Stimulated activated CD4-positive, alpha-beta T cell treated with anti-CD3 and anti-CD28 coated beads, Interleukin-1b, Interleukin-23, amount 100 ng/mL, for 1 hour (primary cell): ENCODE measurements at places on chromosomes 1 and 21.

DNA sequence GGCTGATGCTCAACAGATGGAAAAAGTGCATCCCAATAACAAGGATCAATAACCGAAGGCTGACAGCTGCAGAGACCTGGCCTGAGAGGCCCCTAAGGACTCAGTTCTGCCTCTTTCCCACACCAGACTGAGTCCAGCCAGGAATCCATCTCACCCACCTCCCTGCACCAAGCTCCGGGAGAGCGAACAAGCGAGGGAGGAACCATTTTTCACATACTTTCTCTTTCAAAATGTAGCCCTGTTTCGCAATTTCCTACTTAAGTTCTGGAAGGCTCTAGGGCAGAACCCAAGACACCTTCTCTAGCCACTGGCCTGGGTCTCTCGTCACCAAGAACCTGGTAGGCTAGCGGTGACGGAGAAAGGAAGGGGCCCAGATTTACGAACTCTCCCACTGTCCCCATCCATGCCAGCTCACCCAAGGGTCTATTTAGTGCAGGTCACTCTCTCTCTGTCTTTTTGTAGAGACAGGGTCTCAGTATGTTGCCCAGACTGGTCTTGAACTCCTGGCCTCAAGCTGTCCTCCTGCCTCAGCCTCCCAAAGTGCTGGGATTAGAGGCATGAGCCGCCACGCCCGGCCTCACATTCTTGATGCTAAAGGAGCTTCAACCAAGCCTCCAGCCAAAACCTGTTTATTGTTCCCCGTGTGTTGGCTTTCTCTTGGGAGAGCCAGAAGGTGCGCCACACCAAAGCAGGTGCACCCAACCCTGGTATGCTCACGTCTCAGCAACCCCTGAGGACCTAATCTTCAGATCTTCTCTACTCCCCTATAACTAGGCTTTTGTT is 10.9 kb upstream of the GNL2 start:
- DNase-seq: no peak

DNA sequence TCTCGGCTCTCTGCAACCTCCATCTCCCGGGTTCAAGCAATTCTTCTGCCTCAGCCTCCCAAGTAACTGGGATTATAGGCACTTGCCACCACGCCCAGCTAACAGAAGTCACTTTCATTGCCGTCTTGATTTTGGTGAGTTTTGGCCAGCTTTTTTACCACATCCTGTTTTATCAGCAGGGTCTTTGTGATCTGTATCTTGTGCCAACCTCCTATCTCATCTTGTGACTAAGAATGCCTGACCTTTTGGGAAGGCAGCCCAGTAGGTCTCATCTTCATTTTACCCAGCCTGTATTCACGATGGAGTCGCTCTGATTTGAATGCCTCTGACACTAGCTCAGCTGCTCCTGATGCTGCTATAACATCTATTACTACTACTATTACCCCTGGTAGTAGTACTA is 46.8 kb upstream of the BARHL2 start:
- no peak for DNase-seq

DNA sequence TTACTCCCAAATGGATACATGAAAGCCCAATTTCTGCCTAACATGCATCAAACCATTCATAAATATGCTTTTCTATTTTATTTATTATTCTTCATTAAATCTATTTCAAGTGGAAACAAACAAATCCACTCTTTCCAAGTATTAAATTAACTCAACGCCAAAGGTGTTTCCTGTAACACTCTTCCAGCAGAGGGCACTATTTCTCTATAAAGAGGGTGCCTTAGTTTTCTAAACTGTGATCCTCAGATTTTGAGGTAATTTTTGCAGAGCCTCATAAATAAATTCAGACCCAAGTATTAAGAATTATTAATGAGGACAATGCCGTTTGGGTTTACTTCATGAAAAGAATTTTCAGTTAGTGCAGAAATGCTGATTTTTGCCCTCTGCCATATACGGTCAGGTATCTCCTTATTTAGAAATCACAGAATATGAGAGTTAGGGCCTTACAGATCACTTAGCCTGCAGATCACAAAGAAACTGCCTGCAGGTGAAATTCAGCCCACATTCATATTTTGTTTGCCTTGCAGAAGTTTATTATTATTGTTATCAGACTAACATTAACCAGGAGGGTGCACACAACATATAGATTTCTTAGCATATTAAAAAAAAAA is 40.1 kb upstream of the MYSM1 start:
- no peak for DNase-seq

DNA sequence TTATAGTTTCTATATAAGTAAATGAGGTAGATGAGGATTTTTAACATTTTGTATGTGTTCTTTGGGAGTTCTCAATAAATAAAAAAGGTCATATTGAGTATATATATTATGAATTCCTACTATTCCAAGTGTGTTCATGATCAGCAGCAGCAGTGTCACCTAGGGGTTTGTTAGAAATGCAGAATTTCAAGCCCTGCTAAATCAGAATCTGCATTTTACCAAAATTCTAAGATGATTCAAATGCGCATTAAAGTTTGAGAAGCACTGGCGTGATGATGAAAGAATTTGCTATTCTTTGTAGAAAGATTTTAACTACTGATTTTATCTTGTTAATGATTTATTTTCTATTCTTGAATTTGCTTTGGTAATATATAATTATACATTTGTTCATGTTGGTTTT is 28.7 kb downstream of the F3 start:
- no peak for DNase-seq

- no peak for DNase-seq
These were observed 40.5 kb upstream of the SCYL3 start for GRCh38 chr1:169933984-169934725.

GRCh38 chr1:42358791-42359190 is 21.8 kb upstream of the RIMKLA start:
- DNase-seq: no peak

DNA sequence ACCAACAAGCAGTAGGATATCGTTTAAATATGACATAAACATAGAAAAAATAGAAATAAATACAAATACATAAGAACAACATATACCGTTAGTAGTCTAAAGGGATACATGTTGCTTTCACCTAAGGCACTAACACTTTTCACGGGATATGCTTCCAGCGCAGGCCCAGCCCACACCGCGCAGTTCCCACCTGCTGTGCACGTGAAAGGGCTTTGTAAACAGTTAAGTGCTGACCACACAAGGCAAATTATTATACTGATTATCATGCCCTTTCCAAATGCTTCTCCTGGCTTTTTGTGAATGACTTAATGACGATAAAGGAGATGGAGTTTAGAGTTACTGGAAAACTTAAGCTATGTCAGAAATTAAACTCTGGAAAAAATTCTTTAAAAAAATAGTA is 11.3 kb upstream of the IL22RA1 start:
- no peak for DNase-seq

DNA sequence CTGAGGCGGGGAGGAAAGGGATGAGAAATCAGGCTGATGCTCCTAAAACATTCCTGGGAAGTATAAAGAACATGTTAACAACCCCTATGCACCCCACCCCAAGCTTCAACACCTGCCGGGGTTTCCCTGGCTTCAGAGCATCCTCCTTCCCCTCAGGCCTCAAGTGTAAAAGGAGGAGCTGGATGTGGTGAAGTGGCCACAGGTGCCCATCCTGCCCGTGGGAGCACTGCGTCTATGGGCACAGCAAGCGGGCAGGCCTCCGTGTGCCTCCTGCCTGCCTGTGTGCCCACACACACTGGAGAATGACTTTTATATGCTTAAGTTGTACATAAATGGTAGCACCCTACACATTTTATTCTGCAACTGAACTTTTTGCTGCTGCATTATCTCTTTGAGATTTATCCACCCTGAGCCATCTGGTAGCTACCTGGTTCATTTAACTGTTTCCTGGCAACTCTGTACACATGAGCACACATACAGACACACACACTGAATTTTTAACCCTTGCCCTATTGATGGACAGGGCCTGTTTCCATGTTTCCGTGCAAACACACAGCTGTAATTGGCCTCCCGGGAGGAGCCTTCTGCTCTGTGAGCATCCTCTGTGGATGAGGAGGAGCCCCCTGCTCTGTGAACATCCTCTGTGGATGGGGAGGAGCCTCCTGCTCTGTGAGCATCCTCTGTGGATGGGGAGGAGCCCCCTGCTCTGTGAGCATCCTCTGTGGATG is 13.4 kb upstream of the FTCD start:
- no peak for DNase-seq

GRCh38 chr1:91609551-91609950 is 108.9 kb downstream of the CDC7 start:
- DNase-seq: no peak

DNA sequence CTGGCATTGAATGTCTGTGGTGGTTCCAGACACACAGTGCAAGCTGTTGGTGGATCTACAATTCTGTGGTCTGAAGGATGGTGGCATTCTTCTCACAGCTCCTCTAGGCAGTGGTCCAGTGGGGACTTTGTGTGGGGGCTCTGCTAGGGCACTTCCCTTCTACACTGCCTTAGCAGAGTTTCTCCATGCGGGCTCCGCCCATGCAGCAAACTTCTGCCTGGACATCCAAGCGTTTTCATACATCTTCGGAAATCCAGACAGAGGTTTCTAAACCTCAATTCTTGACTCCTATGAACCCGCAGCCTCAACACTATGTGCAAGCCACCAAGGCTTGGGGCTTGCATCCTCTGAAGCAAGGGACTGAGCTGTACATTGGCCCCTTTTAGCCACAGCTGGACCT is 43.0 kb downstream of the RGS18 start:
- no peak for DNase-seq

DNA sequence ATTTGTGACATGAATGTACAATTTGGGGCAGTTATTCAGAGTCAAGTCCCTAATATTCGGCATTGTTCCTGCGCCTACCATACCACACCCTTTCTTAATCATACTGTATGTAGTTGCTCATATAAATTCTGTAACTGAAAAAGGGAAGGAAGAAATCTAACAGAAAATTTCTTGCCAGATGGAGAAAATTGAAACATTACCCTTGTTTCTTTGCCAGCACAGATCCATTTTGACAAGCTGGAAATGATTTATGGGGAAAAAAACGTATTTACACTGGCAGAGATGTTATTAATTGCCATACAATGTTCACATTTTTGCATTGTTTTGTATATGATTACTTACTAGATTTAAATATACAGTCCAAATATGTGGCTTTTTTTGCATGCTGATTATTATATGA is 363.8 kb upstream of the PKN2 start:
- DNase-seq: no peak
